NCI-H748 treated with DMSO at 0.1 percent for 48 hours (cell line): ENCODE measurements at places on chromosomes 13 and 19.

DNA sequence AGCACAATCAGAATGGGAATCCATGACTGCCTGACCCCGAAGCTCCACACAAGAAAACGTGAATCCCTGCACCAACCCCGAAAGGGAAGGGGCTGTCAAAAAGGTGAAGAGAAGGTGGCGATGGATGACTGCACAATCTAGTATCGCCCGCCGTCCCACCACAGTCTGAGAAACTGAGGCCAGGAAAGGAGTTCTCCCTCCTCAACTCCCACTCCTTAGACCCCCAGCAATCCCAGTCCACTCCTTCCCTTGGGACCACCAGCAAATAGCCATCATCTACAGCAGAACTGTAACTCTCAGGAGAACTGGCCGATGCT is 451 bp downstream of the NOSIP start:
- DNase-seq = no peak

DNA sequence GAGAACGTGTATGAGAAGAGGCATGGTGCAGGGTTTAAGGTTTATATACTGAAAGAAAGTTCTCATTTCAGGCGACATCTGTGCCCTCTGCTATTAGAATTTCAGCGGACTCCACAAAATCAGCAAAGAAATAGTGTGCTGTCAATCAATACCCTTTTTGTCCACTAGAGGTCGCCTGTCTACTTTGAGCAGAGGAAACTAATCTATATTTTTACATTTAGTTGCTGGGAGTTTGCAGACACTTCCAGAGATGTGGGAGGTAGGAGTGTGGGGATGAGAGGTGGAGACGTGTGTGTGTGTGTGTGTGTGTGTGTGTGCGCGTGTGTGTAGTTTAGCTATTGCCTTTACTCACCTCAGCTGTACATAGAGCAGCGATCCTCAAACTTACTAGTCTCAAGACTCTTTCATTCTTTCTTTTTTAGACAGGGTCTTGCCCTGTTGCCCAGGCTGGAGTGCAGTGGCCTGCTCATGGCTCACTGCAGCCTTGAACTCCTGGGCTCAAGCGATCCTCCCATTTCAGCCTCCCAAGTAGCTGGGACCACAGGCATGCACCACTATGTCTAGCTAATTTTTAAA is 9.7 kb downstream of the INAFM1 start:
- DNase-seq = peak; percentile 70

- DNase-seq = peak; percentile 11
Measured at GRCh38 chr19:4267101-4267900, 11.8 kb upstream of the SHD start.

DNA sequence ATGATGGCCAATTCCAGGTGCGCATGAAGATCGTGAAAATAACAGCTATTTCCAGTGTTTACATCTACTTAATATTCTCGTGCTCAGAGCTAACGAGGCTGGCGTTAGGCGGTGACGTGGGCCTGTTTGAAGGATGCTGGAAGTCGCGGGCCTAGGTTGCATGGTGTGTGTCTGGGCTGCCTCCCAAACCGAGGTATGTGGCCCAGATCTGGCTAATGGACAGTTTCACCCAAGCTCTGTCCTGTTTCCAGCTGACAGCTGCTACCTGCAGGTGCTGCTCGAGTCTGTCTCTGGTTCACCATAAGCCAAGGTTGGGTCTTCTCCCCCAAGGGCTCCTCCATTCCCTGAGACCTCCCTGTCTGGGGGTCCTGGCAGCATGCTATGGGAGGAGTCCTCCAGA is 40.5 kb upstream of the KCTD15 start:
- DNase-seq = no peak

- DNase-seq = no peak
Measured at GRCh38 chr19:38277969-38278680, 13.8 kb downstream of the SPINT2 start.
